Tibial nerve (tissue), 4 donors: ENCODE measurements at places on chromosomes 1 and 21.

GRCh38 chr1:222234351-222234750 lies 313.6 kb downstream of the HHIPL2 start:
- H3K27ac ChIP-seq, result no peak overlapping the region
- no peaks in the 10 kb centered on the region for H3K27me3 ChIP-seq
- H3K36me3 ChIP-seq, result no peaks in the 10 kb centered on the region
- H3K4me1 ChIP-seq, result no peaks in the 10 kb centered on the region

DNA sequence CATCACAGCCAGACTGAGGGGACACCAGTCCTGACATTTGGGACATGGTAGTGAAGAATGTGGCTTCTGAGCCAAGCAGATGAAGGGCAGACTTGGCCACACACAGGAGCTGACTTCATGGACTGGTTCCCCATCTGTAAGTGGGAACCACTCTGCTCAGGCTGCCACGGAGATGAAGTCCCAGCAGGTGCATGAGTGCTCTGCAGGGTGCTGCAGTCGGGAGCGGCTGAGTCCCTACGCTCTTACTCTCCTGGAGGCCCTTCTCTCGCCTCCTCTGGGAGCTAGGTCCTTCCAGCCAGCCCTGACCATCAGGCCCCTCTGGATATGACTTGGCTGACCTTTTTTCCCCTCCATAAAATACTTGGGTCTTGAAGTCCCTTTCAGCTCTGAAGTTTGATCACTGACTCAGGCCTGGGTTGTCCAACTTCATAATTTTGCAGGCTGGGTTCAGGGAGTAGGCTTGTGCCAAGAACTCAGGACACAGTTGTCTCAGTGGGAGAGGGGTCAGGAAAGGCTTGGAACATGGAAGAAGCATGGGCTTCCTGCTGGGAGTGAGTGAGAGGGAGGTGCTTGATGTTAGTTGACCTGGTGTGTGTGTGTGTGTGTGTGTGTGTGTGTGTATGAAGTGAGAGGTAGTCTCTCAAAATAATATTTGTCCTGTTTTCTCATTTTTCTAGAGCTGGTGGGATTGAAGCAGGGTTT lies 21.0 kb upstream of the EPS8L3 start:
- H3K4me1 ChIP-seq, result peaks cover 42% of the 10 kb centered on the region
- H3K27ac ChIP-seq, result no peak overlapping the region
- no peak overlapping the region for H3K4me3 ChIP-seq
- no peak for DNase-seq

- H3K27ac ChIP-seq, result no peak overlapping the region
- peaks cover 8% of the 10 kb centered on the region for H3K36me3 ChIP-seq
- H3K27me3 ChIP-seq, result no peaks in the 10 kb centered on the region
- no peak overlapping the region for H3K4me3 ChIP-seq
- no peak for DNase-seq
Observed at GRCh38 chr1:6352138-6352563, 41.4 kb downstream of the ACOT7 start.

GRCh38 chr1:68328490-68328889 lies 96.2 kb upstream of the WLS start:
- DNase-seq, result no peak
- H3K4me3 ChIP-seq, result no peak overlapping the region
- H3K27me3 ChIP-seq, result no peaks in the 10 kb centered on the region
- no peak overlapping the region for H3K27ac ChIP-seq
- peaks cover 5% of the 10 kb centered on the region for H3K4me1 ChIP-seq

DNA sequence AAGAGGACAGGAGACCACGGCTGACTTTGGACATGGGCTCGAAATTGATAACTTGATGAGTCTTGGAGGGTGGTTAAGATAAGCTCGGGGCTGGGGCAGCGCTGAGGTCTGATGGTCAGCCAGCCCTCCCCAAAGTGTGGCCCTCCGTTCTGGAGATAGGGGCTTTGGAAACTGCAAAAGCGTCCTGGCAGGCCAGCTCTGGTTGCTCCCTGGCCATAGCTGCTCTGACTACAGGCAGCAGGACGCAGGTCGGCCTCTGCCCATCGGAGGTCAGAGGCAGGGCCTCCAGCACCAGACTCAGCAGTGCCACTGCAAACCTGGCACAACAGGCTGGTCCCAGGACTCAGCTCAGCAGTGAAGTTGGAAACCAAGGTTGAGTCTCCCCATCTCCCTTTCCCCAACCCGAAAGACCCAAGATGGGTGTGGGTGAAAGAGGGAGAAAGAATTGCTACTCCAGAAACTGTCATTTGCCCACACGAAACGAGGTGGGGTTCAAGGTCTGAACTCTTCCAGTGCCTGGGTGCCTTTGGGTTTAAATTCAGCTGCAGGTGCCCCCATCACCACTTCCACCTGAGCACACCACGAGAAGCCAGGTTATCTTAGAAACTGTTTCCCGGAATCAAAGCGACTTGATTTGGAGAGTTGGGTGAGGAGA lies 4.8 kb downstream of the SIM2 start:
- no peak for DNase-seq
- H3K27me3 ChIP-seq, result peaks cover 100% of the 10 kb centered on the region
- H3K4me1 ChIP-seq, result peaks cover 56% of the 10 kb centered on the region
- H3K36me3 ChIP-seq, result no peaks in the 10 kb centered on the region
- no peak overlapping the region for H3K27ac ChIP-seq

- DNase-seq, result peak; percentile 80
- peaks cover 4% of the 10 kb centered on the region for H3K4me1 ChIP-seq
- H3K27me3 ChIP-seq, result no peaks in the 10 kb centered on the region
- no peak overlapping the region for H3K27ac ChIP-seq
Observed at GRCh38 chr1:235417086-235417697, 50.0 kb downstream of the TBCE start.

DNA sequence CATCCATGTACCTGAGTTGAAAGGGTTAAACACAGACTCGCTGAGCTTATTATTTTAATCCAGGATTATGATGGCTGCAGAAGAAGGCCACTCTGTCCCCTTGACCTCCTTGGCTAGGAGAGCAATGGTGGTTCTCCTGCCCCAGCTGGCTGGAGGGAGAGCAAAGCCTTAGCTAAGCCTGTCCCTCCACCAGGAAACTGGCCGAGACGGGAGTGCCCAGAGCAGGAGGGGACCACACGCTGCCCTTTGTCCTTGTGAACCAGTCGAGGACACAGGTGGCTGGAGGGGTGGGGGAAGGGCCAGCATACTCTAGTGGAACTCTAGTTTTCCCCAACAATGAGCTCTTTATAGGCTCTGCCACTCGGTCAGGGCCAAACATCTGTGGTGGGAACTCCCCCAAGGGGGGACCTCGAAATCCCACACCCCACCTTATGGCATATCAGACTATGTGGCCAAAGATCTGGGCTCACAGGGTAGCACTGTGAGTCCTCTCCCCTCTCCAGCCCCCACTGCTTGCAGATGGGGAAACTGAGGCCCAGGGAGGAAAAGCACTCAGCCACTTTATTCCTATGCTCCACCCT lies 12.9 kb downstream of the KIAA1614 start:
- H3K4me1 ChIP-seq, result peaks cover 28% of the 10 kb centered on the region
- no peaks in the 10 kb centered on the region for H3K27me3 ChIP-seq
- H3K27ac ChIP-seq, result no peak overlapping the region
- no peak for DNase-seq
- peaks cover 23% of the 10 kb centered on the region for H3K36me3 ChIP-seq

GRCh38 chr1:75727571-75727970 lies 3.1 kb downstream of the ACADM start:
- peaks cover 33% of the 10 kb centered on the region for H3K4me1 ChIP-seq
- peaks cover 11% of the 10 kb centered on the region for H3K36me3 ChIP-seq
- no peak overlapping the region for H3K4me3 ChIP-seq
- H3K27me3 ChIP-seq, result no peaks in the 10 kb centered on the region

DNA sequence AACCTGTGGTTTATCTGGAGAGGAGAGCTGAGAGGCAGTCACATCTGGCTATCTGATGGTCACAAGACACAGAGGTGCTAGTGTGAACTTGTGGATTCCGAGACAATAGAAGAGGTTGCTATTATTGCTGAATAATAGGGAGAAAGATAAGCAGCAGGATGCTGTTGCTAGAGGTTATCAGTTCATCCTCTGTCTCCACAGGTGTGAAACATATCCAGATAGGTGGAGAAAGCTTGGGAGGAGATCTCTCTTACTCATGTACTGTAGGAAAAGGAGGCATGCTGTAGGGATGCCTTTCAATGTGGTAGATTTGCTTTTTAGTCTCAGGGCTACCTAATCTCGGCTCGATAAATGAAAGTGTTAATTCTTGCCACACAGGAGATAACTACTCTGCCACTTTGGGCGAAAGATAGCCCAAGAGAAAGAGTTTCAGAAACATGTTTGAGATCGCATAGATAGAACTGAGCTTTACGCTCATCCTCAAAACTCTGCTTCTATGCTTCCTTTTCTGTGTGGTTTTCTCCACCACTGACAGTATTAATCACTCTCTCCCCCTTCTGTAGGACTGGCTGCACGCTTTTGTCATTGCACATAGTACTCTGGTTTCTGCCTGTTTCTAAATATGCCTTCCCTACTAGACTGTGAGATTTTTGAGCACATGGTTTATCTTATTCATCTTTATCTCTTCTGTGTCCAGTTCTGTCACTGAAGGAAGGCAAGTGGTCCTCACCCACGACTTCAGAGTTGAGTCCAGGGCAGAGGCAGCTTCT lies 36.7 kb upstream of the PLXNA2 start:
- no peaks in the 10 kb centered on the region for H3K27me3 ChIP-seq
- H3K4me1 ChIP-seq, result peaks cover 5% of the 10 kb centered on the region
- no peak for DNase-seq
- no peaks in the 10 kb centered on the region for H3K36me3 ChIP-seq
- no peak overlapping the region for H3K27ac ChIP-seq

DNA sequence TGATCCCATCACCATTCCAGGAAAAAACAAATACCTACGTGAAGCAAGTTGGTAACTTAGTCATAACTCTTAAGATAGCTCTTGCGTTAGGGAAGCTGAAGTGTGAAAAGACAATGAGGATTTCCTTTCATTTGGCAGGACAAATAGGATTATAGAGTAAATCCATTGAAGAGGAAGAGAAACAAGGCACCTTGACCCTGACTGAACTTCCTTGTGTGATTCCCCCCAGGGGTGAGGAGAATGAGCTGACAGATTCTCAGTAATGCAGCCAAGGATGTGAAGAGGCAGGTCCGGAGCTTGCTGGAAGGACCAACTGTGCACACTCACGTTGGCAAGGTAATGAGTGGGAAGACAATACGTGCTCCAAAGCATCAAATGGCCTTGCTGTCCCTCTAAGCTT lies 55.0 kb upstream of the HMCN1 start:
- no peaks in the 10 kb centered on the region for H3K27me3 ChIP-seq
- H3K4me3 ChIP-seq, result no peak overlapping the region
- DNase-seq, result no peak
- H3K4me1 ChIP-seq, result no peaks in the 10 kb centered on the region
- no peaks in the 10 kb centered on the region for H3K36me3 ChIP-seq

DNA sequence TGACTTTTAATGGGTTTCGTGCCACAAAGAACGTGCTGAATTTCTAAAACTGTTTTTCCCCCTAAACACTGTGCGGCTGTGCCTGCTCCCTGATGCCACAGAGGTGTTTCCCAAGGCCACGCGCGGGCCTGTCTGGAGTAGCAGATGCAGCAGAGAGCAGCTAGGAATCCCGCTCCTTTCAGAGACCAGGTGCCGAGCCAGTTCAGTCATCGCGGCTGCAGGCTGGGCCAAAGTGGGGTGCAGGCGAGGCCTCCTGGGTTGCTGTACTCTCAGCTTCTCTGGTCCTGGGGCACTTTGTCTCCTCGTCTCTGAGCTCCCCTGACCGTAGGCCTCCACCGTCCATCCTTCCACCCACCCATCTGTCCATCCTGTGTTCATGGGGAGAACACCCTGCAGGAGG lies 17.4 kb upstream of the DIP2A start:
- H3K27ac ChIP-seq, result no peak overlapping the region
- H3K4me3 ChIP-seq, result no peak overlapping the region
- no peak for DNase-seq
- H3K36me3 ChIP-seq, result no peaks in the 10 kb centered on the region
- no peaks in the 10 kb centered on the region for H3K27me3 ChIP-seq
- H3K4me1 ChIP-seq, result no peaks in the 10 kb centered on the region

DNA sequence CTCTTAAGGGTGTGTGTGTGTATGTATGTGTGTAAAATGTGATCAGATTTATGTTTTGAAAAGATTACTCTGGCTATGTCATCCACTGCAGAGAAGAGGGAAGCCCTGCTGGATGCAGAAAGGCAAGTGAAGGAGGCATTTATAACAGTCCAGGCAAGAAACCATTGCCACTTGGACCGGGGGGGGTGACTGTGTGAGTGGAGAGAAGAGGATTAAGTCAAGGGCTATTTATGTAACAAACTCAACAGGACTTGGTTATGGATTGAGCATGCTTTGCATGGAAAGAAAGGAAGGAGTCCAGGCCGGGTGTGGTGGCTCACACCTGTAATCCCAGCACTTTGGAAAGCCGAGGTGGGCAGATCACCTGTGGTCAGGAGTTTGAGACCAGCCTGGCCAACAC lies 143.0 kb downstream of the URB2 start:
- H3K36me3 ChIP-seq, result no peaks in the 10 kb centered on the region
- H3K4me1 ChIP-seq, result no peaks in the 10 kb centered on the region
- no peak overlapping the region for H3K27ac ChIP-seq
- no peak for DNase-seq
- H3K4me3 ChIP-seq, result no peak overlapping the region

DNA sequence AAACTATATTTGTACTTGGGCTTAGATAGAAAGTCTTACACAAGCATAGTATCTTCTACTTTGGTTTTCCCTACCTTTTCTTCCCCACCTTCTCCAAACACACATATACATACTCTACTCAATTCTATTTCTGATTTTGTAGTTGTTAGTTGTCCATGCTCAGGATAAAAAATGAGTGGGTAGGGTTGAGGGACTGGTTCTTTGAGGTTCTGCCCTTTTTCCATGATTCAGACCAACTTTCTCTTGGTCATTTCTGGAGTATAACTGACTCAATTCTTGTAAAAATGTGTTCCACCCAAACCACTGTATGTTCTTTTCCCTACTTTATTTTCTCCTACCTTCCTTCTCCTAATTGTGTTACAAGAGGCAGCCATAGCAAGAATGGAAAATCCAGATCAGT lies 3.3 kb downstream of the CFAP126 start:
- H3K27me3 ChIP-seq, result no peaks in the 10 kb centered on the region
- DNase-seq, result no peak
- peaks cover 23% of the 10 kb centered on the region for H3K4me1 ChIP-seq
- no peak overlapping the region for H3K4me3 ChIP-seq

DNA sequence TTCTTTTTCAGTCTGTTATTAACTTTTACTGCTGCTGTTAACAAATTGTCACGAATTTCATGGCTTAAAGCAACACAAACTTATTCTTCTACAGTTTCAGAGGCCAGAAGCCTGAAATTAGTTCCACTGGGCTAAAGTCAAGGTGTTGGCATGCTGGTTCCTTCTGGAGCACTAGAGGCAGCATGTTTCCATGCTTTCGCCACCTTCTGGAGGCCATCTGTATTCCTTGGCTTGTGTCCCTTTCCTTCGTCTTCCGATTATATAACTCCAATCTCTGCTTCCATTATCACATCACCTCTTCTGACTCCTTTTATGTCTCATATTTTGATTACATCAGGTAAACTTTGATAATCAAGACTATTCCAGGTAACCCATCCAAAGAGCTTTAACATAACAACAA lies 1742.1 kb downstream of the BRINP3 start:
- no peaks in the 10 kb centered on the region for H3K4me1 ChIP-seq
- H3K27ac ChIP-seq, result no peak overlapping the region
- no peak overlapping the region for H3K4me3 ChIP-seq
- no peaks in the 10 kb centered on the region for H3K36me3 ChIP-seq
- H3K27me3 ChIP-seq, result no peaks in the 10 kb centered on the region

- no peak overlapping the region for H3K27ac ChIP-seq
- H3K4me1 ChIP-seq, result peaks cover 26% of the 10 kb centered on the region
- H3K4me3 ChIP-seq, result no peak overlapping the region
Observed at GRCh38 chr1:91511386-91511785, 10.7 kb downstream of the CDC7 start.

GRCh38 chr1:68625624-68626023 lies 128.7 kb upstream of the DEPDC1 start:
- H3K4me3 ChIP-seq, result no peak overlapping the region
- H3K27me3 ChIP-seq, result no peaks in the 10 kb centered on the region
- no peaks in the 10 kb centered on the region for H3K4me1 ChIP-seq
- no peak overlapping the region for H3K27ac ChIP-seq
- H3K36me3 ChIP-seq, result no peaks in the 10 kb centered on the region
